Uterine smooth muscle cell (primary cell): ENCODE measurements at places on chromosomes 7 and 10. TPM values are rescaled to one million over a fixed set of nuclear protein-coding genes. Genes with fewer than 3 reads are reported as not detected.

The GRID2IP gene
- not detected in 2 replicates for total RNA-seq

The OGDHL gene
- 0.22 and 0.37 TPM in 2 replicates for total RNA-seq

The PON1 gene
- not detected in 2 replicates for total RNA-seq

The CYREN gene
- 35.4 and 44.6 TPM in 2 replicates for total RNA-seq

The MSS51 gene
- total RNA-seq = 2.0 and 2.1 TPM in 2 replicates

The BLVRA gene
- total RNA-seq = 70.1 and 72.9 TPM in 2 replicates

The HPS1 gene
- total RNA-seq = 25.1 and 36.5 TPM in 2 replicates

The AKR1D1 gene
- under 0.01 TPM in 1 of 2 replicates, not detected in the other for total RNA-seq

The FAM221A gene
- total RNA-seq = 2.0 and 2.4 TPM in 2 replicates

The UROS gene
- 60.9 and 69.7 TPM in 2 replicates for total RNA-seq

The CYP3A5 gene
- 3.5 and 4.8 TPM in 2 replicates for total RNA-seq

The CLCN1 gene
- not detected in 2 replicates for total RNA-seq

The CARD11 gene
- total RNA-seq = 0.62 and 1.9 TPM in 2 replicates

The GPER1 gene
- total RNA-seq = 3.0 and 4.5 TPM in 2 replicates

The ANKRD1 gene
- 0.75 and 1.00 TPM in 2 replicates for total RNA-seq

The CYTH3 gene
- 19.9 and 25.0 TPM in 2 replicates for total RNA-seq

The DNAJC12 gene
- 2.4 and 2.8 TPM in 2 replicates for total RNA-seq

The STARD3NL gene
- total RNA-seq = 81.2 and 108 TPM in 2 replicates

The PDE6C gene
- not detected in 2 replicates for total RNA-seq

The C10orf143 gene
- total RNA-seq = 0.44 and 0.75 TPM in 2 replicates

The TMEM178B gene
- total RNA-seq = under 0.01 TPM in 1 of 2 replicates, not detected in the other

The CFAP69 gene
- total RNA-seq = 4.4 and 6.2 TPM in 2 replicates

The ITIH2 gene
- not detected in 2 replicates for total RNA-seq

The DDX50 gene
- 75.9 and 90.2 TPM in 2 replicates for total RNA-seq

The DEPP1 gene
- total RNA-seq = 0.44 and 2.0 TPM in 2 replicates
